ENCODE measurements at places on chromosomes 3 and 15. TPM values are rescaled to one million over a fixed set of nuclear protein-coding genes. Genes with fewer than 3 reads are reported as not detected.

DNA sequence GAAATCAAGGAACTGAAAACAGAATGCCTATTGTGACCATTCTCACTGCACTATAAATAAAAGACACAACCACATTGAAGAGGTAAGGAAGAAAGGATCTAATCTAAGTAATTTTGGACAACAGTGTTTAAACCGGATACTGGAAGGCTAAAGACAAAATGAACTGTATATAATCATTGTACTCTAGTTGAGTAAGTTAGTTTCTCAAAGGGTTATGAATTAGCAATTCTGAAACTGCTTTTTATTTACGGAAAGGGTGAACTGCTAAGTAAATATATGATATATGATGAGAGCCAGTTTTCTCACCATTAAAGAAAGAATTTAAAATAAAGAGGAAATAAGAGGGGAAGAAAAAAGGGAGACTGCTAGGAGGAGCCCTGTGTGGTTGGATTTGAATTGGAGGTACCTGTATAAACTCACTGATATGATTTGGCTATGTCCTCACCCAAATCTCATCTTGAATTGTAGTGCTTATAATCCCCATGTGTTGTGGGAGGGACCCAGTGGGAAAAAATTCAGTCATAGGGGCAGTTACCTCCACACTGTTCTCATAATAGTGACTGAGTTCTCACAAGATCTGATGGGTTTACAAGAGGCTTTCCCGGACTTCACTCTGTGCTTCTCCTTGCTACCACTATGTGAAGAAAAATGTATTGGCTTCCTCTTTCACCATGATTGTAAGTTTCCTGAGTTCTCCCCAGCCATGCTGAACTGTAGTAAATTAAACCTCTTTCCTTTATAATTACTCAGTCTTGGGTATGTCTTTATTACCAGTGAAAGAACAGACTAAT is 607.7 kb downstream of the PYDC2 start:
- no peak for DNase-seq

- no peak for DNase-seq
Measured at GRCh38 chr3:103947062-103947461, 1419.6 kb upstream of the ALCAM start.

- no peak for DNase-seq
Measured at GRCh38 chr3:30035935-30036567, 570.4 kb upstream of the TGFBR2 start.

- no peak for DNase-seq
Measured at GRCh38 chr3:172846103-172846561, 95.6 kb downstream of the ECT2 start.

DNA sequence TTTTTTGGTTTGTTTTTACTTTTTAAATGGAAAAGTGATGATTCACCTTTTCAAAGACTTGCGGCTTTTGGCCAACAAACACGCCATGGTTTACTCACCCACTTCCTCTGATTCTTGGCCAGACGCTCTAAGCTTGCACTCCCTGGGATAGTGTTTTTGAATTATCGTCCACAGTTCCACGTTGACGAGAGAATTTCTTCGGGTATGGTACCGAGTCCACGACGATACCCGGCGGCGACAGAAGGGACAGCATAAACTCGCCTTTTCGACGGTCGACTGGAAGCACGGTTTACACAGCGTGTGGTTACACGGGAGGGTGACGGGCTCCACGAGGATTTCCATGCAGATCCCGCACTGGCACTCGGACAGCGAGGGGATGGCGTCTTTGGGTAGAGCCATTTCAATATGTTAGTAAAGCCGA is 783 bp downstream of the RNF168 start:
- DNase-seq: peak; percentile 89

DNA sequence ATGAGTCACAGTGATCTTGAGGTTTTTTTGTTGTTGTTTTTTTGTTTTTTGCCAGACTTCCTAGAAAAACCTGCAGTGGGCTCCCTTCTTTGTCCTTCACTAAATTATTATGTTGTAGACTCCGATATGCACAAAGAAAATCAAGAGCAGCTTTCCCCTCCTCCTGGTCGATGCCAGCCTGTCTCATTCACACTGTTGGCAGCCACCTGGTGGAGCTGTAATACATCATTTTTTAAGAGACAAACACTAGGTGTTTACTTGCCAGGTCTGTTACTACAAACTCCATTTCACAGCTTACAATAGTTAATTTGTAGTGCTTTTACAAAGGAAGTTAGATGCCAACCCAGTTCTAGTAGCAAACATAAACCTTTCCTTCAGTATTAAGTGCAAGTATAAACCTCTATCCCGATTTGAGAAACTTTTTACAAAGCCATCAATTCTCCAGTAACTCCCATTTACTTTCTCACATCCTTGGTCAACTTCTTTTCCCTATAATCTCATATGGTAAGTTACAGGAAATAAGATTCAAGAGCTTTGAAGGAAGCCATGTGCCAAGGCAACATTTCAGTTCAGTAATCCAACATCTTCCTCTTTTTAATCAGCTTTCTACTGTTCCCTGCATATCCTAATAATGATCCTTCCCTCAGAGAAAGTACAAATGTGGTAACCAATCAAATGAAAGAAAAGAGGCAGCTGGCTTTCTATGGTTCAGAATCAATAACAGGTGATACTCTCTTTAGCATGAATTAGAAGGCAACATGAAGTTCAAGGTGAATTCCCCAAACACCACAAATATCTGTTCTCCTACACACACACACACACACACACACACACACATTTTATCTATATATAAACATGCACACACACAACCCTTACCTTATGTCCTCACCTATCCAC is 14.0 kb downstream of the AAGAB start:
- no peak for DNase-seq

- no peak for DNase-seq
Measured at GRCh38 chr3:64027658-64028057, 4.4 kb upstream of the PSMD6 start.

DNA sequence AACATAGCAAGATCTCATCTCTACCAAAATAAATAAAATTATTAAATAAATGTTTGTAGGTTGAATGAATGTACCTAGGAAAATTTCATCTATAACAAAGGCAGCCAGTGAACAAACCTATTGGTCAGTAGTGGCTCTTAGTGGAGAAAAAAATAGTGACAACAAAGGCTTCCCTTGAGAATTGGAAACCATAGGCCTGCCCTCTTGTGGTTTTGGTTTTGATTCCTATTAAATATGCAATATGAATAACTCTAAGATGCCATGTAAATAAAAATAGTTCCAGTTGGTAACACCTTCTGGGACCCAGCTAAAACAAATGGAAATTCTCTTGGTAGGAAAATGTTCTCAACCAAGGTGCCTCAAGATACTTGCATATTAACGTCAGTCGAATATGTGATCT is 145.7 kb upstream of the BFSP2 start:
- no peak for DNase-seq

ATP13A4 gene
- total RNA-seq: 29.9 TPM

KCTD6 gene
- total RNA-seq: 10.9 TPM

DNA sequence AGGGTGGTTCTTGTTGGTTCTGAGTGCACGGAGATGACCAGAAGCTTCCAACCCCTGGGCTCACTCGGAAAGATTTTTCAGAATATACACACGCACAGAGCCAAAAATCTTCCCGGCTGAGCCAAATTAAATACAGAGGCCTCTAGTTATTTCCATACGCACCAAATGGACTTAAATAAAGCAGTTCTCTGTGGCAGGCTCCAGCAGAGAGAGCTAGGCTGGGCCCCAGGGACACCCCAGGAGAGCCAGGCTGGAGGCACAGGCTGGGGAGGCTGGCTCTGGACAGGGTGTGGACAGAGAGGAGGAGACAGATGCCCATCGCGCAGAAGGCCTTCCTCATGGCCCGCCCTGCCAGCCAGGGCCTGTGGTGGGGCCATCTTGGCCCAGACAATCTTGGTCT is 115.9 kb downstream of the IQSEC1 start:
- no peak for DNase-seq

DNA sequence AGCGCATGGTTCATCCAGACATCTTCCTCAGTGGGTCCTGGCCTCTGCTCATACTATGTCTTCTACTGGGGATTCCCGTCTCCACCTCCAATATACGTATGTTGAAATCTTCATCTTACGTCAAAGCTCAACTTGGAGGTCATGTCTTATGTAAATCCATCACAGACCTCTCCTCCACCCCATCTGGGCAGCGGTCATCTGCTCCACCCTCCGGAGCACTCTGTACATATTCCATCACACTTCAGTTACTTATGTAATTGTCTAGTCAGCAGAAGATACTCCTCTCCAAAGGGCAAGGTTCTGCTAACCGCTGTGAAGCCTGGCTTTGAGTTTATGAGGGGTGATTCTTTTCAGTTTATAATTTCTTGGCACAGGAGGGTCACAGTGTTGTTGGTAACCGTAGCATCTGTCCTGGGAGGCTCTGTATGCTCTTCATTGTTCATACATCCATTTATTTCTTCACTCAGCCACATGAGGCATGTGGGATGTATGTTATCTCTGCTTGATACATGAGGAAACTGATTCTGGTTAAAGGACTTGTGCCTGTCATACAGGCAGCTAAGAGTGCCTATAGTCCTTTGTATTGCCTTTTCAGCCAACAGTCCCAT is 22.1 kb downstream of the MAP2K1 start:
- no peak for DNase-seq

OSTN gene
- not detected for total RNA-seq

GRCh38 chr3:171365489-171365888 is 94.7 kb downstream of the TNIK start:
- DNase-seq: no peak

DNA sequence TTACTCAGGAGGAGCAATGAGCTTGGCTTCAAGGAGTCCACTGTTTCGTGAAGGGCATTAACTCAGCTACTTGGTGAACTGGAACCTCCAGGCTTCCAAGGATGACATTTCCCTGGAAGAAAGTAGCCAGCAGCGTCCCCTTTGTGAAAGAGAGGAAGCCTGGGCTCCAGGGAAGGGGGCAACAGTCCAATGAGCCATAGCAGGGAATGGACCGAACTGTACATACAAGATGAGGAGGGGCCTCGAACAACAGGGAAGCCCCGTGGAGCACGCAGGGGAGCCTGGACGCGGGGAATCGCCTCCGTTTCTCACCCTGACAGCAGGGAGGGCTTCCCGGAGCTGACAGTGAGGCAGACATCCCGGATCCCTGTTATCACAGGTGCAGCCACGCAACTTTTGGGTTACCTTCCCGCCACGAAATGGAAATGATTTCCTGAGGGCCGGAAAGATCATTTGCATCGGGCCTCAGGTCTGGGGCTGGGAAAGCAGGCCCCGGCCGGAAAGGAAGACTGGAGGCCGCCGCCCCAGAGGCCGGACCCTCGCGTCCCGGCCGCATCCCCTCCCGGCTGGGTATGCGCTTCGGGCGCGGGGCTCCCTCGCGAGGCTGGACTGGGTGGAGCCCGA is 475 bp upstream of the SPINT1 start:
- DNase-seq: no peak

DNA sequence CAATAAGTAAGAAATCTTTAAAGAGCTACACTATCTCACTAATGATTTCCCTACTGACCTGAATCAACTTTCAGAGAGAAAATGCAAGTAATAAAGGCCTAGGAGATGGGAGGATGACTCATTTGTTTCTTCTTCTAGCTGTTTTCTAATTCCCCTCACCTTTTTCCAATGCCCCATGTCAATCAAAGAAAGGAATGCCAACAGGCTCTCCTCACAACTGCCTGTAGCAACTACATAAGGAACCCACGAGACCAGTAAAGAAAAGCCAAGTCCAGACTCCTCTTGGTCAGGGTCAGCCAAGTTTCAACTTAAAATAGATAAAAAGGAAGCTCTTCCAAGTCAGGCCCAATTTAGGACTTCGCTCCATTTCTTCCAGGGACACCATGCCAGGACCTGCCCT is 201.9 kb downstream of the TNIK start:
- no peak for DNase-seq

CYP19A1 gene
- 0.51 TPM for total RNA-seq

DUT gene
- 92.6 TPM for total RNA-seq

DNA sequence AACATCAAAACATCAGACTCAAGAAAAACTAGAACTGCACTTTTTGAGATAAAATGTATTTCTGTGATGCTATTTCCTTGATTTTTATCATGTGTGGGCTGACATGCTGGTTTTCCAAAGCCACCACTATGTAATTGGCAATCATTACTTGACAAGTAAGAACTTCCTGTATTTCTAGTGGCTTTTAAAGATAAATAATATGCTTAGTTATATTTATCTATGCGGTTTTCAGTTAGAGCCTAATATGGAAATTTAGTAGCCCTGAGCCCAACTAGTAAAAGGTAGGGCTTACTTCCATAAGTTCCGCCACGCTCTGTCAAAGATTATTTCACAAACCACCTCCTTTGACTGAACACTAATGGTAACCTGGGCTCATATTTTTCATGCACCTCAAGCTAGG is 91.6 kb downstream of the PPARG start:
- DNase-seq: no peak

DNA sequence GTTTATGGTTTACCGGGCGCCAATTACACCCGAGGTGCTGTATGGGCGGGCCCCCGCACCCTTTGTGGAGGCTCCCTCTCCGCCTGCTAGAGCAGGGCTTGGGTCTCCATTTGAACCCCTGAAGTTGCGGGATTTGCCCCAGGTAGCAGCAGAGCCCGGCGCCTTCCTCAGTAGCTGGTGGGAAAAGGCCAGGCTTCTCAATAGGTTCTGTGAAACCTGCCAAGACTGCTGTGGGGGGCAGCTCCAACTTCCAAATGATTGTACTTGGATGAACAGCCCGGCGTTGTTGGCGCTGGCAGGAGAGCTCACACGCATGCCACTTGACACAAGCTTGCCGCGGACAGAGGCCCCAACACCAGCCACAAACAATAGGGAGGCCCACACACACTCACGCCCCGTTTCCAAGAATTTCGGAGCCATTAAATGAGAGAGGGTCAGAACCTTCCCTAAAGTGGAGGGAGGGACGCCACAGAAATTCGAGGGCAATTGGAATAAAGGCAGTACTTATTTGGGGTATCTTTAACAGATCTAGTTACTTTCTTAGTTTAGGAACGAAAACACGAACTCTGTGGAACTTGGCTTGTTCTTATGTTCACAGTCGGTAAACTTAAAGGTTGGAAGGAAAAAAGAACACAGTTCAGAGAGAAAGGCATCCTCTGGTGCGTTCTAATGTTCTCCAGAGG is 1.4 kb downstream of the EPHB3 start:
- no peak for DNase-seq

CADPS gene
- 6.9 TPM for total RNA-seq

GRCh38 chr3:98827221-98827920 is 64.2 kb downstream of the ST3GAL6 start:
- no peak for DNase-seq

- DNase-seq: no peak
Measured at GRCh38 chr15:87764461-87765240, 491.9 kb downstream of the NTRK3 start.
